T-helper 22 cell (primary cell): ENCODE measurements at places on chromosomes 7 and 10.

GRCh38 chr10:129442866-129443265 lies 24.2 kb upstream of the MGMT start:
- no peak for DNase-seq

GRCh38 chr10:113108948-113109347 lies 158.9 kb downstream of the TCF7L2 start:
- no peak for DNase-seq

DNA sequence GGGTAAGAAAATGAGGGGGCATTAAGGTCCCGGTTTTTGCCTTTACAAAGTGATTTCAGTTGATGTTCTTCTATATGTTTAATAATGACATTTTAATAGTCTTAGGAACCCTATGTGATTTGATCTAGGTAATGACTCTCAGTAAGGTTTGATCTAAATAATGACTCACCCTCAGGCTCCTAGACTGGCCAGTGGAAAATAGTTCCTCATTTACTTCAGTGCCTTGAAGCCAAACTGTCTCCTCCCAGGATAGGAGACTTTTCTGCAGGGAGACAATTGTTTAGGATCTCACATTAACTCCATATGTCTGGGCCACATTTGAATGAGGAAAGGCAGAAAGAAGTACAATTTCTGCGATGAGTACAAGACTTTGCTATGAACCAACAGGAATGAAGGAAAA lies 1331.9 kb downstream of the XPNPEP1 start:
- DNase-seq: no peak

DNA sequence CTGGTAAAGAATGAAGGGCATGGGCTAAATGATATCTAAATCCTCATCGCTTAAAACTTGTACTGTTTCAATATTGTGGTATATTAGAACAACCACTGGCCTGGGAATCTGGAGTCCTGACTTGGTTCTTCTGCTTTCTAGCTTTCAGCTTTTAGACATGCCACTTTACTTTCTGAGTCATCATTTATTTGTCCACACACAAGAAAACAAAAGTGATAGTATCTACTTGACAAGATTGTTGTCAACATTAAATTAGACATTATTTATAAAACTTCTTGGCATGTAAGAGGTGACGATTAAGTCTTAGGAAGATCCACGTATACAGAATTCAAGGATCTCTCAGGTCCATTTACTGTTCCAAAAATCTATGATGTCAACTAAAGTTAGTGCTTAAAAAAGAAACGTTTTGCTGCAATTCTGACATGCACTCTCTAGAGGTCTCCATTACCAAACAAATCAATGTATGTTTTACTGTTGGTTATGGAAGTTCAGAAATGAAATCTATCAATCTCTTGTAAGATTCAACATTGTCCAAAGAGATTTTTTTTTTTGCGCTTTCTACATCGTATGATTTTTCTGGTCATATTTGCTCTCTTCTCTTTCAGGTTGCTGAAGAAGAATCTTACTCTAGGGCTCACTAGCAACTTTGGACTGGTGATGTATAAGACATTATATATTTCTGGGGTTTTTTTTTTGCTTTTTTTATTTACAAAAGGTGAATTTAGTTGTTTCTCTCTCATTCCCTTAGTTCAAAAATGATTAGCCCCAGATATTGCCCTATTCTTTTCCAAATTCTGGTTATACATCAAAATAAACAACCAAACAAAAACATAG lies 53.6 kb upstream of the DYNC1I1 start:
- DNase-seq: no peak

DNA sequence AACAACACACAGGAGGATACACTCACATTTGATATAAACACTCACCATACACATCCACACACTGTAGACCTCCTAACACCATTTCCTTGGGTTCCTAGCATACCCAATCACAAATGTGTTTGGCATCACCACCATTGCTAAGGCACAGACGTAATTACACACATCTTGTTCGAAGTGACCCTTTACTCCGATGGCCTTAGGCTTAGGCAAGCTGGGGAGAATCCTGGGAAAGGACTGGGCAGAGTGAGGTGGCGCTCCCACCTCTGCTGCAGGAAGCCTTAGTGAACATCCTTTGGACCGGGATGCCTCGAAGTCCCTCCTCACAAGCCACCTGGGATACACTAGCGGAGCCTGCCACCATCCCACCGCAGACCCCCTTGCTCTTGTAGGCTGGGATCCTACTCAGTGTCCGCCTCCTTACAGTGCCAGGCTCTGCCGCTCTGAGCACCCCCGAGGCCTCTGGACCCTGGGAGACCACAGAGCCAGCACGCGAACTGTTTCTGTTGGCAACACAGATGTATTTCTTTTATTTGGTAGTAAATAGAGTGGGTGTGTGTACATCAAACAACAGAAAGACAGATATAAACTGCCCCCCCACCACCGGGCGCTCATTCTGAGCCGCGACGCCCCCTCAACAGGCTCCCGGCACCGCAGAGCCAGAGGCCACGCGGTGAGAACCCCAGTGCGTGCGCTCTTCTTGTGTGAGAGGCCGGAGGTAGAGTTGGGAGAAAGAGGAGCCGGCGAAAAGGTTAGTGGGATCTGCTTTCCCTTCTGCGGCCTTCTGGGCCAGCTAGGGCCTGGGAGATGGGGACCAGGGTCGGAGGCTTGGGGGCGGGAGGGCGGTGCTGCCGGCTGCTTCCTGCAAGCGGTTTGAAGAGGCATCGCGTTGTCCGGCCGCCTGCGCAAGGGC lies 5.9 kb upstream of the HMX2 start:
- DNase-seq: no peak

- DNase-seq: no peak
These were observed 163.3 kb upstream of the RHEB start for GRCh38 chr7:151682831-151683614.

GRCh38 chr10:72466018-72466417 lies 111.3 kb upstream of the DNAJB12 start:
- DNase-seq: no peak

DNA sequence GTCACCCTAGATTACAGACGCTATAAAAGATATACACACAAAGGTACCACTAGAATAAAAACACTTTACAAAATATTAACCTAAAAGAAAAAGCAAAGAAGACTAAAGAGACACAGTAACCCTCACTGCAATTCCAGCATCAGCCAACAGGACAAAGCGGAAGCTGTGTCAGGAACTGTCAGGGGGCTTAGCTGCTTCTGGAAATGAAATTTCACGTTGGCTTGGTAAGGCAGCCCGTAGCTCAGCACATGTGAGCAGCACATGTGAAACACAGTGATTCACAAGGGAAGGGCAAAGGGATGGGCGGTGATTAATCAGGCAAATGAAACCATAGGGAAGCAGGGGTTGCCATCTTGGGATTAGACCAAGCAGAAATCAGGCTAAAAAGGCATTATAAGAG lies 195.4 kb downstream of the MGMT start:
- DNase-seq: no peak

DNA sequence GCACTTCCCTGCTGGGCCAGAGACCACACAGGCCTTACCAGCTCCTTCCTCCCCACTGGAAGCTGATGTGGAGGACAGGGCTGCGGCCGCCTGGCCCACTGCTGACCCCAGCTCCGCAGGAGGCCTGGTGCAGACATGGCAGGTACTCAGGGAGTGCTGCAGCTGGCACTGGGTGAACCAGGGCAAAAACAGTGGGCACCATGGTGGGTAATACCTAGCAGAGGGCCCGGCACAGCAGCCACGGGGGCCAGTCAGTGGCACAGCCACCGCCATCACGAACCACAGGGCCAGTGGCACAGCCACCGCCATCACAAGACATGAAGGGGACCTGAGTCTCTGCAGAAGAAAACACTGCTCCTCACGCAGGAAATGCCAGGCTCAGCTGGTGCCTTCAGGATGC lies 152.6 kb upstream of the PPP2R2D start:
- no peak for DNase-seq

DNA sequence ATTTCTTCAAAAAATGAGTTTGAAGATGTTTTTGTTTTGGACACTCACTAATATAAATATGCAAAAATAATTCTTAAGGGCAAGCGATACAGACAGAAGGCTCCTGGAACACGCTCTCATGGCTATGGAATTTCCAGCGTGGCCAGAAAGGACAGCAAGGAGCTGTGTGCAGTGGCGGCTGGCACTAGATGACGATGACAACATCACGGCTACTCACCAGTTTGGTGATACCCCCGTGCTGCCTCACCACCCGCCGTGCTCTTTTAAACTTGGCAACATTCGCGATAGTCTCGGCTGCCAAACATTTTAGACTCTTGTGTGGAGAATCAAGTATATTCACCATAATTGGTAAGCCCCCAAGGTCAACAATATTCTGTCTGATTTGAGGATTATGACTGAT lies 54.9 kb downstream of the ODAD2 start:
- no peak for DNase-seq

DNA sequence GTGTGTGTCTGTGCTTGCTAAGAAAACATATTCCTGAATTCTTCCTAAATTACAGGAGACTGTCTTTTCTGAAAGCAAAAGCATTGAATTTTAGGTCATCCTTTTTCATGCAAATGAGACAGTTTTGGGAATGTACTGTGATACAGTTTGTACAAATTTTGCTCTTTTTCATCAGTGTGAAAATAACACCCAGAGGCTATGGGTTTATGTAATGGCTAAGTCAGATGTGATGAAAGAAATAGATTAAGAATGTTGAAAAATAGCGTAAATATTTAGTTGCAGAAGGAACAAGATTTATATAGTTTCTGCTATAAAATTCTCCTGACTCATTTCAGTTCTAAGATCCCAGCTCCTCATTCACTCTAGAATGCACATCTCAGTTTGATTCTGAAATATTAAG lies 24.6 kb downstream of the POM121L12 start:
- DNase-seq: no peak

DNA sequence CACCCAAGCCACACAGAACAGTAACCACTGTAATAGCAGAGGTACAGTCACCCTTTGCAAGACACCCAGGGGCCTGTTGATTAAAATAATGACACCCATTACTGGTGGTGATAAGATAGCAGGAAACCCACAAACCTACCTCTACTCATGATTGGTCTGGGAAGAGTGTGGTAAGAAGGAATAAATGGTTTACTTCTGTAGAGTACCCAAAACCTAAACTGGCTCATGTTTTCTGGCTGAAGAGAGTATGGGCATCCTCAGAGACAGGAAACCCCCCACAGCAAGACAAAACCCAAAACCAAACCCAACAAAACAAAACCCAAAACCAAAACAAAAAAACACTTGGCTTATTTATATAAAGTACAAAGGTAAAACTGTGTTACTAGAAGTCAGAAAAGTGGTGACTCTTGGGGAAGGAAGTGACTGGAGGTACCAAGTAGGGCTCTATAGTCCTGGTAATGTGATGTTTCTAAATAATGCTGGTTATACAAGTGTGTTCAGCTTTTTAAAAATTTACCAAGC lies 15.5 kb upstream of the DNAJB12 start:
- peak; percentile 14 for DNase-seq

DNA sequence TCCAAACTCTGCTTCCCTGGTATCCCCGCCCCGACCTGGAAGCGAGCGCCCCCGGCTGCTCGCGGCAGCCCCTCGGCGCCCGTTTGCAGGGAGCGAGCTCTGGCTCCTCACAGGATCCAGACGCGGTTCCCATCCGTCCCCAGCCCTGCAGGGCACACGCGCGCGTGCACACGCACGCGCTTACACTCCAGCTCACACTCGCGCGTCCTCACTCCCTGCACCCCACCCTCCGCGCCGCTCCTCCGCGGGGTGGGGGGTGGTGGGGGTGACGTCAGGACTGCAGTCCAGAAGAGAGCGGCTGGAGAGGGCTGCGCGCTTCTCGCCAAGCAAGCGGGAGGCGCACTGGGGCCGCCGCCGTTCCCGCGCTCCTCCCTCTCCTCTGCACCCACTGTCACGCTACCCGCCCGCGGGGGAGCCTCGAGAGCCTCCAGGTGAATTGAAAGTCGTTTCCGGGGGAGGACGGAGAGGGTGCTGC lies 255.6 kb downstream of the OTUD1 start:
- DNase-seq: no peak

DNA sequence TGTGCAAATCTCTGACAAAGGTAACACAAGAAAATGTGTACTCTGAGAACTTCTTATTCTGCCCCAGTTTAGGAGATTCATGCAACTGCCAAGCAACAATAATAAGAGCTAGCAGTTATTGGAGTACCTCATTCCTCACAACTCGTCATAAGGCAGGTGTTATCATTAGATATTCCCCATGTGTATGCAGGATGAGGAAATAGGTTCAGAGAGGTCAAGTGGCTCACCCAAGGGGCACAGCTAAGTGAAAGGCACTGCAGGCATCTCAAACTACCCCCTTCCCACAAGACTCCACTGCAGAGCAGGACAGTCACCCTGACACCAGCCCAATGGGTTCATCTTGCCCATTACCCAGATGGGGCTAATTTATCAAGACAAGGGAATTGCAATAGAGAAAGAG lies 1.3 kb upstream of the GSTK1 start:
- DNase-seq: no peak

- DNase-seq: no peak
These were observed 32.1 kb downstream of the NRF1 start for GRCh38 chr7:129643550-129644170.

DNA sequence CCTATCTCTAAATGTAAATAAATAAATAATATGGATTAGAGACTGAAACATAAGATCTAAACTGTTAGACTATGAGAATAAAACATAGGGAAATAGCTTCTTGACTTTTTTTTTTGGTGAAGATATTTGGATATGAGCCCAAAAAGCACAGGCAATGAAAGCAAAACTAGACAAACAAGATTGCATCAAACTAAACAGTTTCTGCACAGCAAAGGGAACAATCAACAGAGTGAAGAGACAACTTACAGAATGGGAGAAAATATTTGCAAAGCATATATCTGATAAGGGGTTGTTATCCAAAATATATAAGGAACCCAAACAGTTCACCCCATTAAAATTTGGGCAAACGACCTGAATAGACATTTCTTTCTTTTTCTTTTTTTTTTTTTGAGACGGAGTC lies 148.1 kb downstream of the SUGCT start:
- DNase-seq: no peak

- DNase-seq: no peak
These were observed 138.8 kb upstream of the UNC5B start for GRCh38 chr10:71073451-71074175.

DNA sequence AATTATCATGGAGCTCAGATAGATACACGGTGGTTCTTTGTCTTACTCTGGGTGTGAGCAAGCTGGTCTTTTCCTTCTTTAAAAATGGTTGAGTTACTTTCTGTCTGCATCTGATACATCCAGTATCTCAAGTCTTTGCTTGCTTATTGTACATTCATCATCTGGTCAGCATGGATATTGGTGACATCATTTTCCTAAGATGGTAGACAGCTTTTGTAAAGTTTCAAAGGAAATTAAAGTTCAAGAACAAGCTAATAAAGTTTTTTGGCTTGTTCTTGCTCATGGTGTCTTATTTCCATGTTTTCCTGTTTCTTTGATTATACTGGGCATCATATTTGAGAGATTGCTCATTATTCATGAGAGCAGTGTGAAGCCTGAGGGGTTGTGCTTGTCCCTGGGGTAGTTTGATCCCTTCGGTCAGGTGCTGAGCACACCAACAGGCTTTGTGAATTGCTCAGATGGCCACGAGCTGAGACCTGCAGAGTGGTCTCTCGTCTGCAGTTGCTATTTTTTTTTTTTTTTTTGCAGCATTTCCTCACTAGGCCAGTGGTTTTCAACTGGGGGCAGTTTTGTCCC lies 38.5 kb downstream of the MGMT start:
- no peak for DNase-seq

GRCh38 chr7:24902276-24902675 lies 77.7 kb downstream of the OSBPL3 start:
- DNase-seq: no peak

- no peak for DNase-seq
These were observed 189.6 kb downstream of the AUTS2 start for GRCh38 chr7:69787736-69788431.
